AG10803 (cell line): ENCODE measurements at places on chromosomes 1 and 21.

GRCh38 chr1:156803086-156803851, 13.4 kb downstream of the SH2D2A start:
- no peak for DNase-seq

DNA sequence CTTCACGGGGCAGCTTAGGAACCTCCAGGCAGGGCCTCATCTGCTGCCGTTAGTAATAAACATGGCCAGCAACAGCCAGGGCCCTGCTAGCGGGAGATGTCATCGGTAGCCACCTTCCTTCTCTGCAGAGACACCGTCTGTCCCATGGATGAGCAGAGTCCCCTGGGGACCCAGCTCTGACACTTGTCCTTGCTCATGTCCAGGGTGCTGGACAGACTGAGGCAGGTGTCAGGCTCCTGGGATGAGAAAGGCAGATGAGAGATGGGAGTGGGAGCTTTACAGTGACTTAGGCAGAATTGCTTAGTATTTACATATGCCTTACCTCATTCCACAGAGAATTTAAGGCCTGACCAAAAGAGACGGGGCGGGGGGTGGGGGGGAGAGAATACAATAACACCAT, 25.0 kb downstream of the CAPN2 start:
- DNase-seq, result no peak

DNA sequence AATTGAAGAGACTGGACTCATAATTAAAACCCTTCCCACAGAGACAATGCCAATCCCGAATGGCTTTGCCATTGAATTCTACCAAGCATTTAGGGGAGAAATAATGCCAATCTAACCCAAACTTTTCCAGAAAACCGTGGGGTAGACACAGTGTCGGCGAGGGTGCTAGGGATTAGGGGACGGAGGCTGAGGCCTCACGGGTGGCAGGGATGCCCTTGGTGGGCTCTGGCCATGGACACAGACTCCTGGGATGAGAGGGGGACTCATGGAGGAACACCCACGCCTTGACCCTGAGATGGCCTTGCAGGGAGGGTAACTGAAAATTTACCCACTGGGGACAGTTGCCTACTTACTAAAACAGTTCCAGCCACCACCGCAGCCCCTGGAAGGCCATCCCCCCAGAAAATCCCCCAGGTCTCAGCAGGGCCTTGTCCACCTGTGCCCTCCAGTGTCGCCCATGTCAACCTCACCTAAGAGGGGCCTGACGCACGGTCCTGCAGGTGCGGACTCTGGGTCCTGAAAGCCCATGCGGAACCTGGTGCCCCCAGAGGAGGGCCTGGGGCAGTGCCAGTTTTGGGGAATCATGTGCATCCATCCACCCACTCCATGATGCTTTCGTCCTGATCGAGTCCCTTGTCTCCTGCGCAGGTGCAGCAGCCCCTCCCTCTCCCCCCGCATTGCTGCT, 1.9 kb downstream of the KRTAP10-5 start:
- no peak for DNase-seq

DNA sequence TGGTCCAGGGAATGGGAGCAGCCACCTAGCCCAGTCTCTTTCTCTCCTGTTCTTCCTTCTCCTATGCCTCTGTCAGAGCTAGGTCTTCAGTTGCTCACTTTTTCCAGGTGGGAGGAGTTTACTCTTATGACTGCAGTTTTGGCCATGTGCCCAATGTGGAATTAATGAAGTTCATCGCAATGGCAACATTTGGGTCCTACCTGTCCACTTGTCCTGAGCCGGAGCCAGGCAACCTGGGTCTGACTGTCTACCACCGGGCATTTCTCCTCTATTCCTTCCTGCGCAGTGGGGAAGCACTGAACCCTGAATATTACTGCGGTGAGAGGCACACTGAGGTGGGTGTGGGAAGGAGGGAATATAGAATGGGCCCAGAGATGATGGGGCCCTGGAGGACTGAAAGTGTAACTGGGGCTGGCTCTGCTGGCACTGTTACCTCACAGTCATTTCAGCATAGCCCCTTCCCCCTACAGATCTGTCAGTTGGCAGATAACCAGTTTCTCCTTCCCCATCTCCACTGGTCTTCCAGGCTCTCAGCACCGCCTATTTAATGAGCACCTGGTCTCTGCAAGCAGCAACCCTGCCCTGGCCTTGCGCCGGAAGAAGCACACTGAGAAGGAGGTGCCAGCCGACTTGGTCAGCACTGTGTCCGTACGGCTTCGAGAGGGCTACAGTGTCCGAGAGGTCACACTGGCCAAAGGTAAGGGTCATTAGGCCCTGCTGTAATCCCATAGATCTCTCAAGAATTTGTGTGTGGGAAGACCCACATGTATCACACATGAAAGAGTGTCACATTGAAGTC, 30.1 kb downstream of the SZT2 start:
- no peak for DNase-seq
